Endothelial cell of umbilical vein (primary cell): ENCODE measurements at places on chromosomes 2 and 18.

- no peak for DNase-seq
These were observed 242.1 kb upstream of the RGPD4 start for GRCh38 chr2:107584577-107584976.

- DNase-seq = no peak
These were observed 12.5 kb downstream of the RASGRP3 start for GRCh38 chr2:33488715-33489540.

DNA sequence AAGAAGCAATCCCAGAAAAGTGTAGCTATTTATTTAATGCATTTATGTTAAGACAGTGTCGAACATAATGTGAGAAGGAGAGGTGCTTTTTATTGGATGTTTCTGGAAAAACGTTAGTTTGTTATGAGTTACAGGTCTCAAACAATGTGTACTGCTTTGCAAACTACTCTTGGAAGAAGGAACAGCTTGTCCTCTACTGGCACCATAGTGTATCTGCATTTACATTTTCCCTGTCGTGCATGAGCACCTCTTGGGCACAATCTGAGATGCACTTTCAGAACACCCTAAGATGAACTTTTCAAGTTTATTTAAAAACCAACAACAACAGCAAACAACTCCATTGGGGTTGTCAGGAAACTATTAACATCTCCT is 22.8 kb downstream of the CCNYL1 start:
- peak; percentile 54 for DNase-seq

- no peak for DNase-seq
These were observed 188.6 kb downstream of the LRP1B start for GRCh38 chr2:141942006-141942789.

- no peak for DNase-seq
These were observed 148.0 kb downstream of the LDLRAD4 start for GRCh38 chr18:13366541-13366940.
